ENCODE measurements at places on chromosomes 16 and 17. TPM values are rescaled to one million over a fixed set of nuclear protein-coding genes. Genes with fewer than 3 reads are reported as not detected.
A peak's percentile ranks its signal among the peaks of the same experiment; 100 is the strongest.

TRIM25 gene
- 173 TPM for total RNA-seq

DNA sequence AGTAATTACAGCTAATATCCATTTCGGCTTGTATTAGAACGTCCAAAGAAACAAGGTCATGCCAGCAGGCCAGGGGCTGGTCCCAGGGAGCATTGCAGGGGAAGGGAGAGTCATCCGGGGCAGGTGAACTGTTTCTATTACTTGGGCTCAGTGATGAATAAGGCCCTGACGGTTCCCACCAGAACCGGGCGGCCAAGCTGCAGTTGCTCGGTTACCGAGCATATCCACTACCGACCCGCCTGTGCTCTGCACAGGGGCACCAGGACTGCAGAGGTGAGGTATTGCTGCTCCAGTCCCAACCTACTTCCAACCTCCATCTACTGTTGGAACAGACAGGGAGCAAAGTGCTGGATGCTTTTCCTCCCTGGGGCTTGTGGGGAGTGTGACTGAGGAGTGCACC lies 295.5 kb downstream of the MAF start:
- DNase-seq, result no peak
- H3K4me3 ChIP-seq, result no peak overlapping the region
- peaks cover 11% of the 10 kb centered on the region for H3K4me1 ChIP-seq
- peaks cover 6% of the 10 kb centered on the region for H3K27me3 ChIP-seq

DNA sequence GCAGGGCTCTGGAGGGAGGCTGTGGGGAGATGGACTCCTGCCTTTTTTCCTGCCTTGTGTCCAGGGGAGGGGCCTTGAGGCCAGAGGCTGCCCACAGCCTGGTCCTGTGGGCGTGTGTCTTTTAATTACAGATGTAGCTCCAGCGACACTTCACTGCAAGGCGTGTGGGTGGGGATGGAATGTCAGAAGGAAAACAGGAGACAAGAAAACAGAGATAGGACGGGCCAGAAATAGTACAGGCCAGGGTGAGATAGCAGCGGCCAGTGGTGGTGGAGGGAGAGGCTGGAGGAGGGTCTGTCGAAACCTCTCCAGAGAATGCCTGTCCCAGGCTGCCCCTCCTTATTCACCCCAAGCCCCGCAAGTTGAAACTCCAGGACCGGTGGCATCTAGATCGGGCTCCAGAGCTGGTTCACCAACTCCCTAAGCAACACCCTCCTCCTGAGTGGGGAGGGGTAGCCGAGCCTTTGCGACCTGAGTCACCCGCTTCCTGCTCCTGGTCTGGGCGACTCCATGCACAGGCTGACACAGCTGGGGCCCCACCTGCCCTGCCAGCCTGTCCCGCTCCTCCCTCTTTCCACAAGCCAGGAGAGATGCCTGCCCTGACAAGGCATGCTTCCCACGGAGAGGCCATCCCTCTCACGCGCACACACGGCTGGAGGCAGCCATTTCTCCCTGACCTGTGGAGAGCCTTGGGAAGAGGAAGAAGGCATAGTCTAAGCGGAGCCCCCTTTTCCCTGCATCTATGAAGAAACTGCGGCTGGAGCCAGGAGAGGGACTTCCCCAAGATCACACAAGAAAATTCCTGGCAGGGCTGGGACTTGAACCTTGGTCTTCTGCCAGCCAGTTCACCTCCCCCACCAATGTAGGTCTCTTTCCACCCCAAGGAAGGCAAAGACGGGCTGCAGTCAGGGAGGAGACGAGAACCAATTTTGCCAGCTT lies 6.6 kb upstream of the JUP start:
- H3K27ac ChIP-seq, result no peak overlapping the region
- peaks cover 10% of the 10 kb centered on the region for H3K4me1 ChIP-seq
- H3K36me3 ChIP-seq, result no peaks in the 10 kb centered on the region
- DNase-seq, result peak; percentile 53
- H3K27me3 ChIP-seq, result peaks cover 3% of the 10 kb centered on the region
- H3K4me3 ChIP-seq, result no peak overlapping the region

GRCh38 chr16:78642621-78643285 lies 543.3 kb downstream of the WWOX start:
- H3K4me1 ChIP-seq, result peaks cover 4% of the 10 kb centered on the region
- peaks cover 2% of the 10 kb centered on the region for H3K27me3 ChIP-seq
- no peak overlapping the region for H3K27ac ChIP-seq
- no peaks in the 10 kb centered on the region for H3K36me3 ChIP-seq
